ENCODE measurements at places on chromosomes 13 and 19. TPM values are rescaled to one million over a fixed set of nuclear protein-coding genes. Genes with fewer than 3 reads are reported as not detected.

DNA sequence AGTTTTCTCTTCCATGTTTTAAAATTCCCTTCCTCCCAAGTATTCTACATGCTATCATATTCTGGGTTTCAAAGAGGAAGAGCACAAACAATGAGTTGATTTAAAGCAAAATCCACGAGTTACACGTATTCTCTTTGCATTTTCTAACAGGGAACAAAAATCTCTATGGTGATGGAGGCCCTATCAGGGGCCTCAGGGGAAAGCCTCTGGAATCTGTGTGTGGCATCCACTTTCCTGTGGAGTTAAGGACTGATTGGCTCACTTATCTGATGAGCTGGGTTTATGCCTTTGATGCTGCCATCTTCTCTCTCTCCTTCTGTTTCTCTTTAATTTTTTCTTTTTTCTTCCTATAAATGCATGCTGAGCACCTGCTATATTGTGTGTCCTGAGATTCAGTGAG lies 14.8 kb downstream of the OLFM4 start:
- DNase-seq = no peak

DNA sequence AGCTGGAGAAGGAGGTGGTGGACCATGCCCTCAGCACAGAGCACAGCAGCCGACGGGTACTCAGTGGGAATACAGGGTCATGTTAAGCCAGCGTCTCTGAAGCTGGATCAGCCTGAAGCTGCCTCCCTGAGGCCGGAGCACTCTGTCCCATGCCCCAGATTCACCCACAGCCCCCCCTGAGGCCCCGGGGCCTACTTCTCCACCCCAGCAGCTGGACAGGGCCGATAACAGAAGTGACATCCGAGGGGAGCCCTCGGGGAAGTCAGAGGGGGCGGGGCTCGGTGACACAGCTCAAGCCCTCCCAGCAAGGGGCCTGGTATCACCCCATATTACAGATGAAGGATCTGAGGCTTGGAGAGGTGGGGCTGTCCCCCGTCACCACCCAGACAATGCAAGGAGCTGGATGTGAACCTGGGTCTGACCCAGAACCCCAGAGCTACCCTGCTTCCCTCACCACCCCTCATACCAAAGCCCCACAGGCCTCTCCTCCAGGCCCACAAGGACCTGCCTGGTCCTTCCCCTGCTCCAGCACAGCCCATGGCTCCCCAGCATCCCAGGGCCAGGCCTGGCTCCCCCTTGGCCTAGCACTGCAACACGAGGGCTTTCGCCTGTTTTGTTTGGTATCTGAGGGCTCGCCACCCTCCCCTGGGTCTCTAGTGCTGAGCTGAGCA lies 5.7 kb downstream of the R3HDM4 start:
- DNase-seq = no peak

Gene PSG3
- not detected for total RNA-seq

- DNase-seq = no peak
Measured at GRCh38 chr13:37175996-37176395, 70.5 kb upstream of the CSNK1A1L start.

Gene PCP2
- total RNA-seq = not detected

- DNase-seq = no peak
Measured at GRCh38 chr13:99206873-99207272, 6.2 kb downstream of the UBAC2 start.

- no peak for DNase-seq
Measured at GRCh38 chr19:48095612-48096175, 14.9 kb downstream of the PLA2G4C start.

Gene DNM2
- total RNA-seq = 136 TPM

Gene ZNF835
- total RNA-seq = 5.1 TPM

DNA sequence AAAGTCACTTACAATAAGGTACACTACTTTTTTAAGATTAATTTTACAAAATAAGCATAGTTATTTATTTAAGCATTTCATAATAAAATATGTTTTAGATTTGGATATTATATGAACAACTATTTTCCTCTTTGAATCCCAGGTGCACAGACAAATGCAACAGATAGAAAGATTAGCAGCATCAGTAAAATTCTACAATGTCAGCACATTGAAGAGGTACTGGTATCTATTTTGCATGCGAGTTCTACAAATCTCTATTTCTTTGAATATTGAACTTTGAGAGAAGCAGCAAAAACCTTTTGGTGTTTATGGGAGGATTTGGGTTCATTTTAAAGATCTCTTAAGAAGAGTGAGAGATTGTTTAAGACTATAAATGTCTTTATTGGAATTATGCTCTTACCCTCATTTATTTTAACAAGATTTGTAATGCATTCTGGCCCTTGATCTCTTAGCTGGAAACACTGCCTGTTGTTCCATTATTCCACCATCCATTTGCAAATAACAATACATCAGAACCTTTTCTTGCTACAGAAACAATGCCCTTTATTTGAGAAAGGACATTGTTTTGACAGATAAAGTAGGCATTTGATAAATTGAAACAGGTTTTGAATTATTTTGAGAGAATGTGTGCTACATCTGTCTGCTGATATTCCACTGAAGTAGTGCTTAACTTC lies 558.8 kb upstream of the KLHL1 start:
- DNase-seq = no peak

- no peak for DNase-seq
Measured at GRCh38 chr13:51995677-51996551, 15.3 kb downstream of the ATP7B start.

Gene ZNF526
- total RNA-seq = 12.1 TPM

Gene C2CD4C
- total RNA-seq = 2.8 TPM

- no peak for DNase-seq
Measured at GRCh38 chr13:66353664-66354063, 876.5 kb downstream of the PCDH9 start.

Gene SIGLEC12
- total RNA-seq = not detected

DNA sequence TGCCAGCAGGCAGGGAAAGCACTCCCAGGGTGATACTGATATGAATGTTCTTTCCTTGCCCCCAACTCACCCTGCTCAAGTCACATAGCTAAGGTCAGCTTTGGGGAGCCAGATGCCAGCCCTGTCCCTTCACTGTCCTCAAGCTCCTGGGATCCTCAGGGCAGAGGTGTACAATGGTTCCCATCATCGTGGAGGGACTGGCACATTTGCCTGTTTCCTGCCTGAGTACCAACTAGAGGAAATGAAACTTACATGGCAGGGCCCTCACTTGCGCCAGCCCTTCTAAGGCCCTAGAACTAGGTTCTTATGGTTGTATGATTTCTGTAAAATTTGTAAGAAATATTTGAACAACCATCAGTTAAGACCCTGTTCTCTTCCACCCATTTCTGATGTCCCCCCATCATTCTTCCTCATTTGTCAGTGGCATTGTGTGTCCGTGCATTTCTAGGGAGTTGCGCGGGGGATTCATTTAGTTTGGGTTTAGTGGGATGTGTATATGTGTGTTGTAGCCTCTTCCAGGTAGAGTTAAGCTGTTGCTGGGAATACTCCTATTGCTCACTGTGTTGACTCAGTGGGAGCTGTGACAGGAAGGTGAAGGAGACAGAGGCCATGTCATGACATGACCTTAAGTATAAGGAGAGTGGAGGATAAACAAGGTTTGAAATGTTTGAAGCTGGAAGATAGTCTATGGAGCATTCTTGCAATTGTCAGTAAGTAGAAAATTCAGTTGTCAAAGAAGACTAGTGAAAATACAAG lies 41.3 kb upstream of the RCBTB2 start:
- no peak for DNase-seq

DNA sequence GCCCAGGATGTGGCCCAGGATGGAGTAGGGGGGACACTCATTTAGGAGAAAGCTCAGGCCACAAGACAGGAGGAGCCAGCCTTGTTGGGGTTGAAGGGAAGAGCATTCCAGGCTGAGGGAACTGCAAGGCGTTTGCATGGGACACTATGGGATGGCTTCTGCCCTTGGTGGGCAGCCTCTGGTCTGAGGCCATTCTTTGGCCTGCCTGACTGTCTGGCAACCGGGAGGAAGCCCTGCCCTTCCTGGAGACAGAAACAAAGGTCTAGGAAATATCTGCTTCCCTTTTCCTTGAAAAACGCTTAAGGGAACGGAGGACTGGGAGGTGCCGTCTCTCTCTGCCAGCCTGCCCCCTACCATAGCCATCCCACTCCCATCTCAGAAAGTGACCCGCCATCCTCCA lies 2.8 kb upstream of the ICAM1 start:
- DNase-seq = no peak

Measured in sciatic nerve (tissue), 2 donors.